Stimulated activated CD4-positive, alpha-beta T cell treated with anti-CD3 and anti-CD28 coated beads, TNF-alpha, amount 100 ng/mL, for 1 hour (primary cell): ENCODE measurements at places on chromosomes 2 and 18.

DNA sequence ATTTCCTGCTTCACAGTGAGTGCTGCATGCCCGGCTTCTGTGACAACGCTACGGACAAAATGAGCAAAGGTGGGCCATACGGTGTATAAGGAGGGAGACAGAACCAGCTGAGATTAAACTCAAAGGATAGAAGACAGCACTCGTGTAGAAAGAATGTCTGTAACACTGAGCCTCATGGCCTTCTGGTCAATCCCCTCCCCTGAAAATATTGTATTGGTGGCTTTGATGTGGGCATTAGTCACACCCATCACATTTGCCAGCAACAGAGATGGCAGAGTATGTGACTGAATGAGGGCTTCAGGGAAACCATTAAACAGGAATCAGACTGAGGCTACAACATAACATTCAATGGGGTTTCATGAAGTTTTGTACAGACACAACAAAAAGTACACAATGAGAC is 287.8 kb upstream of the CCDC68 start:
- DNase-seq, result no peak

DNA sequence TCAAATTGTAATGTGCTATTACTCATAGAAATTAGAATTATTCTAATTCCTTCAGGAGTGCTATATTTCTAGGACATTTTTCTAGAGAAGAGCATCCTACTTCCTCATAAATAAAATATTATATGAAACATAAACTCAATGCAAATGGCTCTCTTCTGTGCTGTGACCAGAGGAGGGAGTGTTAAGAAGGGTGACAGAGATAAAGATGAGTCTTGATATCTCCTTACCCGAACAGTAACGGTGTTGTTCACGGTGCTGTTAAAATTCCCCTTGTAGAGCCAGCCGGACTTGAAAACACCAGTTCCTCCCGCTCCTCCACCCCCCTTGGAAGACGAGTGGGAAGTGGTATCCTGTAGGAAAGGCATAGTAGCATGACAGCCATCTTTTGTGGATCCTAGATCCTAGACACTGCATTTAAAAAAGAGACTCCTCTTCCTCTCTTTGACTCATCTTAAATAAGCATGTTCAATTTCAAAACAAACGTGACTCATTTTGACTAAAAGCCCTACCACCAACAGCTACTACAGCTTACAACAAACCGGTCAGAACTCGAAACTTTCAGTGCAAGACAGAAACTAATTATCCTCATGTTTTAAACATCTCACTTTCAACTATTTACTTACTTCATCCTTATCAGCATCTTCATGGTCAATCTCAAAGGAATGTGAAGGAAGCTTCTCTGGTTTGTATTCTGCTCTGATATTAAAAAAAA is 156.3 kb downstream of the DOCK10 start:
- DNase-seq, result no peak

- DNase-seq, result no peak
These were observed 641.5 kb upstream of the SETBP1 start for GRCh38 chr18:44039216-44039615.

- DNase-seq, result no peak
These were observed 68.6 kb upstream of the MAL start for GRCh38 chr2:94956797-94957391.

GRCh38 chr2:237254911-237255578 is 158.9 kb downstream of the COL6A3 start:
- DNase-seq, result no peak
